Osteocyte (in vitro differentiated cells): ENCODE measurements at places on chromosomes 6 and 20. TPM values are rescaled to one million over a fixed set of nuclear protein-coding genes. Genes with fewer than 3 reads are reported as not detected.

DNA sequence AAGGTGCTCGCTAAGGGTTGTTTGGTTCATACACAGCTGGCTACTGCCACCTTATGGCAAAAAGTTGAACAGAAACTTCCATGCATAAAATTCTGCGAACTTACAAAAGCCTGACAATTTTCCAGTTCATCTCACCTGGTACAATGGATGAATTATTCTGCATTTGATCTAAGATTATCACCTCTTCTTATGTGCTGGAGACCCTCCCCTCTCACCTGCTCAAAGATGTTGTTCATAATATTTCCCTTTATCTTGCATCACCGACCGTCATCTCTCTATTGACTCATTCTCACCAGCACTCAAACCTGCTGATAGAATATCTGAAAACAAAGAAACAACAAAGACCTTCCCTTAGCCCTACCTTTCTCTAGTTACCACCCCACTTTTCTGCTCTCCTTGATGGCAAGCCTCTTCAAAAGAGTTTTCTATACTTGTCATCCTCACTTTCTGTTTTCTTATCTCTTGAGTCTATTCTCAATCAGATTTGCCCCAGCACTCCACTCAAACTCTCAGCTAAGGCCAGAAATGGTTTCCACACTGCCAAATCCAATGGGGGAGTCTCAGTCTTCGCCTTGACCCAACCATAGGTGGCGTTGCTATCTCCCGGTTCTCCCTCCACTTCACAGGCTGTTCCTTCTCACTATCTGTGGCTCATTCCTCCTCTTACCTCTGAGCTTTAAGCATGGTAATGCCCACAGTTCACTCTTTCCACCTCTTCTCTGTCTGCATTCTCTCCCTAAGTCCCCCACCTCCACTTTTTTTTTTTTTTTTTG lies 25.8 kb downstream of the SNRNP48 start:
- H3K36me3 ChIP-seq: peaks cover 6% of the 10 kb centered on the region
- no peak overlapping the region for H3K27ac ChIP-seq
- H3K4me3 ChIP-seq: no peak overlapping the region
- H3K27me3 ChIP-seq: peaks cover 2% of the 10 kb centered on the region
- H3K4me1 ChIP-seq: peaks cover 20% of the 10 kb centered on the region
- DNase-seq: no peak

- peak; percentile 73 for DNase-seq
- H3K4me1 ChIP-seq: peaks cover 36% of the 10 kb centered on the region
- peak overlapping the region; percentile 24 for H3K27ac ChIP-seq
- H3K4me3 ChIP-seq: no peak overlapping the region
- H3K27me3 ChIP-seq: no peaks in the 10 kb centered on the region
- H3K36me3 ChIP-seq: no peaks in the 10 kb centered on the region
Observed at GRCh38 chr20:59015812-59016711, 3.2 kb upstream of the TUBB1 start.

LAMA4 gene
- 209 and 220 TPM in 2 replicates for total RNA-seq

GRCh38 chr6:170445487-170445886 lies 107.6 kb downstream of the PSMB1 start:
- no peak overlapping the region for H3K4me3 ChIP-seq
- peak; percentile 66 for DNase-seq
- H3K27ac ChIP-seq: no peak overlapping the region
- no peaks in the 10 kb centered on the region for H3K27me3 ChIP-seq

PSORS1C2 gene
- not detected in 2 replicates for total RNA-seq

SPATS1 gene
- total RNA-seq: not detected in 2 replicates

EEF1A2 gene
- total RNA-seq: 0.56 and 0.68 TPM in 2 replicates

DNA sequence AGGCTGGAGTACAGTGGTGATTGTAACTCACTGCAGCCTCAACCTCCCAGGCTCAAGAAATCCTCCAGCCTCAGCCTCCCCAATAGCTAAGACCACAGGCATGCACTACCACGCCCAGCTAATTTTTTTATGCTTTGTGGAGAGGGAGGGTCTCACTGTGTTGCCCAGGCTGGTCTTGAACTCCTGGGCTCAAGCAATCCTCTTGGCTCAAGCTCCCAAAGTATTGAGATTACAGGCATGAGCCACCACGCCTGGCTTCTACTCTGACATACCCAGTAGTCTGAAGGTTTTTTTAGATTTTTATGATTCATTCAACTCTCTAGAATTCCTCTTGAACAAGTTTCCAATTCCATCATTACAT lies 1.3 kb upstream of the ARHGAP18 start:
- no peak for DNase-seq
- peak overlapping the region; percentile 2 for H3K4me3 ChIP-seq
- H3K4me1 ChIP-seq: peaks cover 38% of the 10 kb centered on the region
- H3K27me3 ChIP-seq: no peaks in the 10 kb centered on the region
- H3K27ac ChIP-seq: no peak overlapping the region
- H3K36me3 ChIP-seq: peaks cover 3% of the 10 kb centered on the region

- H3K4me1 ChIP-seq: no peaks in the 10 kb centered on the region
- peaks cover 11% of the 10 kb centered on the region for H3K36me3 ChIP-seq
- H3K4me3 ChIP-seq: no peak overlapping the region
Observed at GRCh38 chr6:72382602-72383529, 239.0 kb upstream of the KCNQ5 start.
